ENCODE measurements at places on chromosomes 12 and 14.

DNA sequence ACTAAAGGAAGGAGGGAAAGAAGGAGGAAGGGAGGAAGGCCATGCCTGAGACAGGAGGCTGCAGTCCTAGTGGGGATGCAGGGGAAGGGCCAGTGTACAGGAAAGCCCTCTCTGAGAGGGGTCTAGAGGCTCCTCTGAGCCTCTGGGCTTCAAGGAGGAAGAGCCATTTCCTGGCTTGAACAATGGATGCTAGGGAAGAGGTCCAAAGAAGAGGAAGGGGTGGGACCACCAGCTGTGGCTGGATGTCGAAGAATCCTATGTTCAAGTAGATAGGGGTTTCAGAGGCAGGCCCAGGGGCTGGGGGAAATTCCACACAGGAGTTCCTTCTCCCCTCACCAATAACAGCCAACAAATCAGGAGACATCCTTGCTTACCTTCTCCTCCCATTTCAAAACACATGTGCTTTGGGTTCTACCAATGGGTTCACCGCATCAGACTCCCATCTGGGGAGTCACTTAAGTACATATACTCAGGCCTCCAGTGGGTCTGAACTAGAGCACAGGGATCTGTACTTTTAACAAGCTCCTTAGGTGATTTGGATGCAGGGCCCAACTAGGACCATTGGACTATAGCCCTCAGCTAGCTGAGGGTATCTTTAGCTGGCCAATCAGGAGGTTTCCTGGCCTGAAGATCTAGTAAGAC is 32.4 kb downstream of the PRPF40B start:
- DNase-seq = no peak

GRCh38 chr14:55366271-55366670 is 45.4 kb downstream of the ATG14 start:
- no peak for DNase-seq

DNA sequence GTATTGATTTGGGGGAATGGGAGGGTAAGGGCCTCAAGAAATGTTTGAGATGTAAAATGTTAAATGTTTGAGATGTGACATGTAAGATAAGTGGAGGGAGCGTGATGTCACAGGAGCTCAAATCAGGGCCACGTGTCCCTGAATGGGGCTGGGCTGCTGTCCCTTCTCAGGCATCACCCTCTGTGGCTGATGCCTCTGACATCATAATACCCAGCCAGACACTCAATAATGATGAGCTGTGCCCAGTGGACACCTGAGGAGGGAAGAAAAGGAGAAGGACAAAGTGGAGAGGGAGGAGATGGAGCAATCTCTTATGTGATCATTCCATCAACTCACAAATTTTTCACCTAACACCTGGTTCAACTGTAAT is 120.8 kb downstream of the SAMD4A start:
- DNase-seq = no peak

GRCh38 chr12:6869049-6870021 is 2.0 kb downstream of the TPI1 start:
- no peak for DNase-seq

DNA sequence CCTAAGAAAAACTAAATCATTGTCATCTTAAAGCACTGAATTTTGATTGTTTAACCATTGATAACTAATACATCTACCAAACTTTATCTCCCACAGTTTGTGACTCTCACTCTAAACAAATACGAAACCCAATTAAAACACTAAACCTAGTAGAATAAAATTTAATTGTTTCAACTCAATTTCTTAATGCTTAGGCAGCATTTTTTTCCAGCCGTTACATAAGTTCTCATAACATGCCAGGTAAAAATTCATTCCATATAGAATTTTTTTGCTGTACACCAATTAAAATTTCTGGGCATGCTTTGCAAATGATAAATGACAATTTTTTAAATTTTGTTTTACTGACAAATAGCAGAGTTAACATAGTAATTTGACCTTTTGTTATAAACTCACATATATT is 658.2 kb upstream of the FLRT2 start:
- DNase-seq = no peak

- no peak for DNase-seq
Observed at GRCh38 chr14:59358102-59358501, 107.1 kb downstream of the GPR135 start.

DNA sequence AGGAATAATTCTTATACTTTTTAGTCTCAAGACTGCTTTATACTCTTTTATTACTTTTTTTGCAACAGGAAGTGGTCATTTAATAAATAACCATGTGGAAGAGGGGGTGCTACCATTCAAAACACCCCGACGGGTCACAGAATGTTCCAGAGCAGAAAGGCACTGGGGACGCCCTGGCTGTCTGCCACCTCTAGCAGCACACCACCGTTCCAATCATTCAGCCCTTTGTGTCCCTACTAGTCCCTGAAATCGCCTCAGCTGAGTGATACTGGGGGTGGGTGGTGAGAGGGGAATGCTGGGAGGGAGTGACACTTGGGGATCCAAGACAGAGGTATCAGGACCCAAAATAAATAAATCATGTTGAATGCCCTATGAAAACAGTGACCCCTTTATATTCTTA is 52.4 kb downstream of the MON2 start:
- DNase-seq = no peak

GRCh38 chr14:79831195-79831892 is 380.0 kb downstream of the DIO2 start:
- no peak for DNase-seq

GRCh38 chr12:26204612-26205289 is 9.4 kb downstream of the SSPN start:
- no peak for DNase-seq

GRCh38 chr14:80127466-80127865 is 83.8 kb downstream of the DIO2 start:
- DNase-seq = no peak

GRCh38 chr12:21819236-21819635 is 44.7 kb upstream of the KCNJ8 start:
- DNase-seq = no peak

- DNase-seq = no peak
Observed at GRCh38 chr12:119829439-119829838, 47.7 kb downstream of the CIT start.

DNA sequence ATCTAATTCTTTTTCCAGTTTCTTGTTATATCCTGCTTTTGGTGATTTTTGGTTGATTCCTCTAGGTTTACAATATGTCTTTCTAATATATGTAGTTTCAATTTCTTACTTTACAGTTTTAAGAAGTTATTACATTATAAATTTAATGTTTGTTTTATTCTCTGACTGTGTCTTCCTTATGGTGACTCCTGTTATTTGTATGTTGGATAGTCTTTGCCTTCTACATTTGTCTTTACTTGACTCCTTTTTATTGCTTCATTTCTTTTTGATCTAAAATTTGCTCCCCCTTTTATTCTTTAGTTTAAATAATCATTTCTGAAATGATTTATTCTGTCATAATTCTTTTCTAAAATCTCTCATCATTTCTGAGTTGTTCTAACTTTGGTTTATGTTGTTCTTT is 125.8 kb downstream of the CCDC91 start:
- no peak for DNase-seq

DNA sequence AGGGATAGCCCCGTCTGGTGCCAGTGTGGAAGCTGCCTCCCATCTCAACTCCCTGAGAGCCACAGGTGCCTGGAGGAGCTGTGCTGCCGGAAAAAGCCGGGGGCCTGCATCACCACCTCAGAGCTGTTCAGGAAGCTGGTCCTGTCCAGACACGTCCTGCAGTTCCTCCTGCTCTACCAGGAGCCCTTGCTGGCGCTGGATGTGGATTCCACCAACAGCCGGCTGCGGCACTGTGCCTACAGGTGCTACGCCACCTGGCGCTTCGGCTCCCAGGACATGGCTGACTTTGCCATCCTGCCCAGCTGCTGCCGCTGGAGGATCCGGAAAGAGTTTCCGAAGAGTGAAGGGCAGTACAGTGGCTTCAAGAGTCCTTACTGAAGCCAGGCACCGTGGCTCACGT is 25.5 kb upstream of the P2RX4 start:
- DNase-seq = no peak

GRCh38 chr12:4448371-4448940 is 2.8 kb upstream of the FGF6 start:
- DNase-seq = no peak

GRCh38 chr14:104293231-104293841 is 154.9 kb downstream of the KIF26A start:
- DNase-seq = no peak

- no peak for DNase-seq
Observed at GRCh38 chr12:111784953-111785352, 18.2 kb downstream of the ALDH2 start.

GRCh38 chr12:116125084-116125483 is 152.4 kb downstream of the MED13L start:
- no peak for DNase-seq

DNA sequence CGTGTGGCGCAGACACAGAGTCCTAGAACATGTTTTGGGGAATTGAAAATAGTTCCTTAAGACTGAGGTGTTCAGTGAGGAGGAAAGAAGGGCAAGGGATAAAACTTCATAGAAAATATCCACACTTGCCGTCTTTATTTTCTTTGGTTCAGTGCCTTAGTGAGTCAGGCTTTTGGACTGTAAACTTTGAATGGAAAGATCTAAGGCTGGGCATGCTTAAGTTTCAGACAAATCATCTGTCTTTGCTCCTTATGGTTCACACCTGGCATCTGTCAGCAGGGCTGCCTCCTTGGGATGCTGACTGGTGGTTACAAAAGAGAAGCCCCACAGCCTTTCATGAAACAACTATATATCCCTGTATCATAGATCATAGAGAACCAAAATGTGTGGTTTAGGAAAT is 136.3 kb upstream of the PRICKLE1 start:
- no peak for DNase-seq

GRCh38 chr14:69468949-69469348 is 15.6 kb upstream of the PLEKHD1 start:
- no peak for DNase-seq

- no peak for DNase-seq
Observed at GRCh38 chr14:76654573-76655108, 106.6 kb upstream of the VASH1 start.

GRCh38 chr14:52189325-52189724 is 78.2 kb upstream of the PTGDR start:
- DNase-seq = no peak

- DNase-seq = no peak
Observed at GRCh38 chr12:57902478-57902969, 38.8 kb upstream of the ATP23 start.

GRCh38 chr14:98167705-98168104 is 1104.3 kb downstream of the BCL11B start:
- no peak for DNase-seq

DNA sequence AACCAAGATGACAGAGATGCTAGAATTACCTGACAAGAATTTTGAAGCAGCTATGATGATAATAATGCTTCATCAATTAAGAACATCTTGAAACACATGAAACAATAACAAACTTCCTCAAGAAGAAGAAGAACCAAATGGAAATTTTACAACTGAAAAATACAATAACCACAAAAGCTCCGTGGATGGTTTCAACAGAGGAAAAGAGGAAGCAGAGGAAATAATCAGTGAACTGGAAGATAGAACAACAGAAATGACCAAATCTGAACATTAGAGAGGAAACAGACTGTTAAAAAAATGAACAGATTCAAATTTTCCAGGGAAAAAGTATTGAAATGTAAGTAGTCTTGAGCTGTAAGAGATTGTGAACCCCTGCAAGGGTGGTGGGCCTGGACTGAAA is 62.8 kb upstream of the SLC35F4 start:
- DNase-seq = no peak

- DNase-seq = no peak
Observed at GRCh38 chr14:85016496-85016895, 513.4 kb upstream of the FLRT2 start.

GRCh38 chr12:98354520-98355035 is 160.8 kb upstream of the TMPO start:
- DNase-seq = no peak

DNA sequence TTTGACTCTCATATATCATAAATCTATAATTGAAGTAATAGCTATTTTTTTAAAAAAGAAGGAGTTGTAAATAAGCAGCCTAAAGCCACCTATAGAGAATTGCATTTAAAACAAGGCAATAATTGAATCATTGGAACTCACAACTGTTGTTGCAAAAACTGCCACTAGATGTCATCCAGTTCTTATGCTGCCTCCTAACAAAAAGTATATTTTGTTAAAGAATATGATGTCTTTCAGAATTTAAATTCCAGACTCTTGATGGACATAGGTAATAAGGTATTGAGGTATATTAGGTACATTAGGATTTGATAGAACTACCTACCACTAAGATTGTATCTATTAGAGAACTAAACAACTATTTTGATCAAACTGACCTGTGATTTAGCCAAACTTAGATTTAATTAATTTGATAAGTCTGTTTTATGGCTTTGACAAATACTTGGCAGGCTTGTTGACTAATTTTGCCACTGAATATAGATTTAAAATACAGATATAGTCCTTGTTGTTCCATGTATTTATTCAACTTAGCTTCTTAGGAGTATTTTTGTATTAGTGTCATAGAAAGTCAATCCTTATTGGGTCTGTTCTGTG is 401.4 kb downstream of the RPL10L start:
- DNase-seq = no peak

DNA sequence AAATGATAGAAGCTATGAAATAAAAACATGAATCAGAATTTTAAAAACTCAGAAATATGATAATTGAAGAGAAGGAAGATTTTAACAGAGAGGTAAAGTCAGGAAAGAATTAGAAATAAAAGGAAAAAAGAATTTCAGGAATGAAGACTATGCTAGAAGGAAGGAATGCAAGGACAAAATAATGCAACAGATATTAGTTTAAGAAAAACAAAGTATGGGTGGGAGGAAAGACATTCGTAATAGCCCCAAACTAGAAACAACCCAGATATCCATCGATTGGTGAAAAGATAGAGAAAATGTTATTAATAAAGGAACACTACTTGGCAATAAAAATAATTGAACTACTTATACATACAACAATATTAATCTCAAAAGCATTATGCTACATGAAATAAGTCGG is 129.6 kb downstream of the AKAP6 start:
- no peak for DNase-seq

- DNase-seq = no peak
Observed at GRCh38 chr14:91368776-91369416, 48.7 kb downstream of the CCDC88C start.

GRCh38 chr14:61927520-61927919 is 165.3 kb downstream of the SNAPC1 start:
- DNase-seq = no peak

DNA sequence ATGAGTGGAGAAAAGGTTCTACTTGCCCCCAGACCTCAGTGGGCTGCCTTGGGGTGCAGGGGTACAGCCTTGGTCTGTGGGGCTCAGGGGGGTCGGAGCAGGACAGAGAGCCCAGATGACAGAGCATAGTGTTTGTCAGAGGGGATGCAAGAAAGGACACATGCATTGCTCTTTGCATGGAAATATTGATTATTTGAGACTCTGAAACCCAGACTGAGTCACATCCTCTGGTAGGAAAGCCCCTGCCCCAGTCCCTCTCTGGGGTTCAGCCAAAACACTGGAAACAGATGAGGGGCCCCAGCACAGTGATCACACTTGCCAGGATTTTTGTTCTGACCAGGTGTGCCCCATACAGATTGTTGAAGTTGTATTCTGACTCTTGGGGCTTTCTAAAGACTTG is 1094.4 kb downstream of the BCL11B start:
- no peak for DNase-seq

GRCh38 chr12:9349888-9350885 is 142.0 kb upstream of the PZP start:
- no peak for DNase-seq

Data from GM18507 (cell line).